Fibroblast of skin of right biceps (primary cell): ENCODE measurements at places on chromosomes 12 and 14.

- DNase-seq = peak; percentile 31
These were observed 19.0 kb downstream of the SPRING1 start for GRCh38 chr12:116718655-116719454.

GRCh38 chr12:3219233-3219632, 142.1 kb downstream of the TSPAN9 start:
- DNase-seq = no peak

GRCh38 chr12:95258803-95259202, 41.2 kb downstream of the VEZT start:
- DNase-seq = peak; percentile 19

GRCh38 chr14:100654025-100654813, 67.0 kb upstream of the BEGAIN start:
- no peak for DNase-seq

- DNase-seq = no peak
These were observed 61.3 kb upstream of the ACTN1 start for GRCh38 chr14:69040353-69040752.

GRCh38 chr14:101474563-101475455, 86.5 kb upstream of the DIO3 start:
- no peak for DNase-seq

GRCh38 chr12:26042645-26043044, 82.2 kb downstream of the BHLHE41 start:
- no peak for DNase-seq

GRCh38 chr14:98512501-98513251, 759.3 kb downstream of the BCL11B start:
- no peak for DNase-seq

DNA sequence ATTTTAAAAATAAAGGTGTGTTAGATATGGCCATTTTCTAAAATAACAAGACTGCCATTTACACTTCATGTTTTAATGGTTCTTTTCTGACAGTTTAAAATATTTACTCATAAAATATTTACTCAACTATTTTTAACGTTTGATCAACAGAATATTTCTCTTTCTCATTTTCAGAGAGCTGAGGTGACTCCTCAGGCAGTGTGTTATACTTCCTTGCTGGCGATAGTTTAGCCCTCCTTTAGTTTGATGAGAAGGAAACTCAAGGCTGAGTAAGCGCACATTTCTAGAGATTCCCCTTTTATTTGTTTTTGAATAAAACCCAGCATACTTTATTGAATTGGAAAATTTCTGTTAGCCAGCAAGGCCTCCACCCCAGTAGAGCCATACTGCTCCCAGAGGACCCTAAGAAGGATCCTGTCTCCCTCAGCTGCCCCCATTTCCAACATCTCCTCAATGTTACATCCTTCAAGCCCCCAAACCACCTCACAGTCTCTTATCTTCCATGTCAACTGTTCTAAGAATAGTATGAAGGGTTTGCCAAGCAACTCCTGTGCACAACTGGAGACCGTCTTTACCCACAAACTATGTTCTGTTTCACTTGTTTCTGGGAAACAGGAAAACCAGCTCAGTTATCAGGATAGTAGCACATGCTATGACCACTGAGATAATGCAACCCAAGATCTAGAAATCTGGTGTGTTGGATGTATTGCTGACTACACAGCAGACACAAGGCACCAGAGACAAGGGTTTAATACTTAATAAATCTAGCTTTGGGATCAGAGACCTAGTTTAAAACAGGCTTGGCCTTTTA, 129.5 kb downstream of the STXBP6 start:
- no peak for DNase-seq

DNA sequence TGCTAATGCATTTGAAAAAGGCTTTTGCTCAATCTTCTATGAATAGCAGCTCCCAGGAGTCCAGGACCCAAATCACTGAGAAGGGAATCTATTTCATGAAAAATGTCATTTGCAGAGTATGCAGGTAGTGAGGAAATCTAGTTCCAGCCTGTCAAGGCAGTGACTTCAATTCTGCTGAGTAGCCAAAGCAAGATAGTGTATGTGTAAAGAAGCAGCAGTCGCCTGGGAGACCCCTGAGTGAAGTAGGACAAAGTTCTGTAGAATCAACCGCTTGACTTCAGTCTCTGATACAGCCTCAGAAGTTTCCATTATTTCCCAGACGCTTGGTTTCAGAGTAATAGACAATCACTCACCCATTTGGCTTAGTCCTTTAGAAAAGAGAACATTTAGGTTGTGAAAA, 435.6 kb upstream of the LRFN5 start:
- no peak for DNase-seq

DNA sequence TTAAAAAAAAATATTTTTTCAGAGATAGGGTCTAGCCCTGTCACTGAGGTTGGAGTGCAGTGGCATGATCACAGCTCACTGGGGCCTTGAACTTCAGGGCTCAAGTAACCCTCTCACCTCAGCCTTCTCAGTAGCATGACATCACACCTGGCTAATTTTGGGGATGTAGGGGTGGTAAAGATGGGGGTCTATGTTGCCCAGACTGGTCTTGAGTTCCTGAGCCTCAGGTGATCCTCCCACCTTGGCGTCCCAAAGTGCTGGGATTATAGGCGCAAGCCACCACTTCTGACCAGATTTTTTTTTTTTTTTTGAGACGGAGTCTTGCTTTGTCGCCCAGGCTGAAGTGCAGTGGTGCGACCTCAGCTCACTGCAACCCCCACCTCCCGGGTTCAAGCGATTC, 80.9 kb downstream of the HECTD1 start:
- no peak for DNase-seq

DNA sequence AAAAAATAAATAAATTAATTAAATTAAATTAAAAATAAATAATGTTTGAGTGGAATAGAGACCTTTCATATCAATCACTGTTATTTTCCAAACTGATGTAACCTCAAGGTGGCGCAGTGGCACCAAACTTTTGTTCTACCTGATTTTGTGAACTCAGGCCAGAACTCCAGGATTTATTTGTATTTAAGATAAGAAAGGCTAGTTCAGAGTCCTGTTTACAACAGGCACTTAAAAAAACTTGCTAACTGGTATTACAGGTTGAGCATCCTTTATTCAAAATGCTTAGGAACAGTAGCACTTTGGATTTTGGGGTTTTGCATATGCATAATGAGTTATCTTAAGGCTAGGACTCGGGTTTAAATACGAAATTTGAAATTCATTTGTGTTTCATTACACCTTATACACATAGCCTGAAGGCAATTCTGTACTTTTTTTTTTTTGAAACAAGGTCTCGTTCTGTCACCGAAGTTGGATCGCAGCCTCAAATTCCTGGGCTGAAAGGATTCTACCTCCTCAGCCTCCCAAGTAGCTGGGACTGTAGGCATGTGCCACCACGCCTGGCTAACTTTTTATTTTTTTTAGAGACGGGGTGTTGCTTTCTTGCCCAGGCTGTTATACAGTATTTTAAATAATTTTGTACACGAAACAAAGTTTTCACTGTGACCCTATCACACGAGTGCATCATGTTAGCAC, 32.4 kb downstream of the YY1 start:
- DNase-seq = no peak

DNA sequence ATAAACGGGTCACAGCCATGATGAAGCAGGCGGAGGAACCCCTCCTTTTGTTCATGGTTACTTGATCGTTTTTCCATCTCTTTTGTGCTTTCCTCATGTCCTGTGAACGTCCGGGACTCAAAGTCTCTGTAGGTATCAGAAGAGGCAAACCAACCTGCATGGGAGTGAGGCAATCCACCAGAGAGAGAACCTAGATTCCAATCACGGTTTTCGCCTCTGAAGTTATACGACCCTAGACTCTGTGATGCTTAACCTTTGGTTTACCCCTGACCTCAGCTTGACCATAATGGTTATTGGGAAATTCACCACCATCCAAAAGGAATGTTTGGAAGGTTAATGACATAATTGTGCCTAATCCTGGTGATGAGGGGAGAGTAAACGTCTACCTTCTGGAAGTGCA, 186.8 kb upstream of the PRICKLE1 start:
- no peak for DNase-seq

DNA sequence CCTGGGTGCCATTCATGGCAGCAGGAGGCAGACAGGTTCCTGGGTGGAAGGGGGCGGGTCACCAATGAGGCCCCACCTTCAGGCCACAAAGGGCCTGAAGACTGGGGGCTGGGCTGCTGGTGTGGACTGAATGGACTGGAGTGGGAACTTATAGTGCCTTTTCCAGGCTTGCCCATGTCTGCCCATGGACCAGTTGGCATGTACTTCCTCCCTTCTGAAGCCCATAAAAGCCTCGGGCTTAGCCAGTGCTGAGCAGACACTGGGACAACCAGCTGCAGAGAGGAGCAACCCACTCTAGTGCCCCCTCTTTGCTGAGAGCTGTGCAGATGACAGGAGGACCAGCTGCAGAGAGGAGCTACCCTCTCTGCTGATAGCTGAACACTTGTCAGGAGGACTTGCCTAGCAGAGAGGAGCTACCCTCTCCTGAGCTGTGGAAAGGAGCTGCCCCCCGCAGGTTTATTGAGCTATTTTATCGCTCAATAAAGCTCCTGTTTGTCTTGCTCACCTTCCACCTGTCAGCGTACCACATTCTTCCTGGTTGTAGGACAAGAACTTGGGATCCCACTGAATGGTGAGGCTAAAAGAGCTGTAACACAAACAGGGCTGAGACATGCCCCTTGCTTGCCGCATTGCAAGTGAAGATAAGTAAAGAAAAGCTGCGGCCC, 34.0 kb downstream of the APAF1 start:
- no peak for DNase-seq

- DNase-seq = no peak
These were observed 1372.7 kb downstream of the AACS start for GRCh38 chr12:126437934-126438333.

DNA sequence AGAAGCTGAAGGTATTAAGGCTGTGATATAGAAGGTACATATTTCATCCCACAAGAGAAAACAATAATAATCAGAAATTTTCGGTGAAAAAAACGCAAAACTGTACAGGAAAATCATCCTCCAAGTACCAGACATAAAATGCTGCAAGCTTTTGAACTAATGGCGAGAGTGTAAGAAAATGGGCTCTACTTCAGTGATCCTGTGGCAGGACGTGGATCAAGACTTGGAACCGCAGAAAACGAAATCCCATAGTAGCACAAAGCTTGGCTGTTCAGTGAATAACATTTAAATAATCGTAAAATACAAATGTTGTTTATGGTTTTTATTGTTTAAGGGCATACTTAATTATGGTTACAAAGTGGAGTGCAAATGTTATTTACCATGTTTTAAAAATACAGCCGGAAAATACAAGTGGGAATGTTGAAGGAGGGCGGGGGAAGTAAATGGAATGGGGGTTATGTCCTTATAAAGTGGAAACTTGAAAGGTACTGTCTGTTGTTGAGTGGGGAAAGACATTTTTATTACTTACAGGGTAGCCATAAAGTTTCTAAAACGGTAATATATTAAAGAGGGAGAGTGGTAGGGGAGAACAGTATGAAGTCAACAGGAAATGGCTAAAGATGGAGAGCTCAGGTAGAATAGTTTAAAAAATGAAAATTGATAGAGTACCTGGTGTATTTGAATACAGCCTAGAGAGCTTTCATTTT, 1.1 kb downstream of the SMIM10L1 start:
- peak; percentile 11 for DNase-seq

DNA sequence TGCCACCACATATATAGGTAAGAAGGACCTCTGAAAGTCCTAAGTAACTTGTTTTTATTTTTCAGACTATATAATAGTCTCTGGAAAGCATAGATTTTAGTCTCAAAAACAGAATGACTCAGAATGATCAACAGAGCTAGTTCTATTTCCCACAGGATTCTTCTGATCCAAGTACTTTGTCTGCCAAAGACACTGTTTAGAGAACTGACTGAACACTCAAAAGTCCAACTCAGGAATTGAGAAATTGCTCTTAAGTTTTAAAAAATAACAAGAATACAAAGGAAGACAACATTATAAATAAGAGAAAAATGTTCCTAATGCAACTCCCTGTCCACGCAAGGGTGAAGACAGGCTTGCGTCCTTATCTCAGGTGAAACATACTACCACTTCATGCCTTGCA, 29.0 kb downstream of the LGMN start:
- DNase-seq = peak; percentile 48

DNA sequence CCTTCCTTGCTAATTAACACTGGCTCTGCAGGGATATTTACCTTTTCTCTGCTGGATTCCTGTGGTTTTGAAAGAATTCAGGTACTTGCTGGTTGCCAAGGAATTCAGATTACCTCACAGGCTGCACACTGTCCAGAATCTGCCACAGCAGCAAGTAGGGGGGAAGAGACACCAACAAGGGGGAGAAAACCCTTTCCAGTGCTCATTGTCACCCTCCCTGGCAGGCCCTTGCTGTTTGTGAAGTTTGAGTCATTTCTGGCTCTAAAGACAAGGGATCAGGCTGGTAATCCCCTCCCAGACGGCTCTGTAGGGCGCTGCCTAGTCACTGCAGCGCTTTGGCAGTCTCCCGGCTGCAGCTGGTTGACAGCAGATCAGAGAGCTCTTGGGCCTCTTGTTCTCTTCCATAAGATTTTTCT, 50.8 kb downstream of the TTLL5 start:
- DNase-seq = peak; percentile 95

DNA sequence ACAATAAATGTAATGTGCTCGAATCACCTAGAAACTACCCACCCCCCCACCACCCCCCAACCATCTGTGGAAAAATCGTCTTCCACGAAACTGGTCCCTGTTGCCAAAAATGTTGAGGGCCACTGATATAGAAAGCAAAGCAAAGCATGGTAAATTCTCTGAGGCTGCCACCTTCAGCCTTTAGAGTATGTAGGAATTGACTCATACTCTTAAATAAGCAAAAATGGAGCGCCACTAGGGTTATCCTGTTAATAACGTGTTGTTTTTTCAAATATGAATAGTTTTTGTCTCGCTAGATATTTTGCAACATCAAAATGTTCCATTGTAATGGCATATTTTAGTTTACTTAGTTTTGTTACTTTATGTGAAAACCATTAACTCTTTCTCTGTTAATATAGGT, 18.2 kb downstream of the DYNC1H1 start:
- DNase-seq = no peak

DNA sequence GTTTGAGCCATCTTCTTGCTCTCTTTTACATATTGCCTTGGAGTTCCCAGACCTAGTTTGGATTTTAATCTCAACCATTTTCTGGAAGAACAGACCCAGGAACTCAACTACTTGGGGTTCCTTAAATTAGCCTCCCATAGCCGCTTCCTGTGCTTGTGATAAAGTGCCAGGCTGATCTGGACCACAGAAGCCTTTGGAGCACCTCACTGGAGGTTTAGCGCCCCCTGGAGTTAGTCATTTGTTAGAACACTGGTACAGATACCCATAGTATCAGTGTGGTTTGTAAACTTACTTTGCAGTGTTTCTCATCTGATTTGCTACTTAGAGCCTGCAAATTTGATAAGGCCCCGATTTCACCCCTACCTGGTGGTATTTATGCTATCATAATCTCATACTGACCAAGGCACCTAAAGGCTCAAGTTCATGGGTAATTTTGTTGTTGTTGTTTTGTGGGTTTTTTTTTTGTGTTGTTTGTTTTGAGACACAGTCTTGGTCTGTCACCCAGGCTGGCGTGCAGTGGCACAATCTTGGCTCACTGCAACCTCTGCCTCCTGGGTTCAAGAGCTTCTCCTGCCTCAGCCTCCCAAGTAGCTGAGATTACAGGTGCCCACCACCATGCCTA, 3.7 kb downstream of the UNC119B start:
- peak; percentile 78 for DNase-seq
